ENCODE measurements at places on chromosomes 4 and X. TPM values are rescaled to one million over a fixed set of nuclear protein-coding genes. Genes with fewer than 3 reads are reported as not detected.

Gene SPANXC
- total RNA-seq, result not detected

Gene FGF5
- total RNA-seq, result 2.8 TPM

Gene MAGED4
- total RNA-seq, result 19.0 TPM

Gene RAI2
- not detected for total RNA-seq

Gene PRRG3
- not detected for total RNA-seq

Gene AFF1
- 11.3 TPM for total RNA-seq

Gene CENPVL2
- total RNA-seq, result not detected

Gene NR3C2
- total RNA-seq, result 0.18 TPM

Gene KIAA1210
- not detected for total RNA-seq

Gene SOX3
- total RNA-seq, result not detected

Gene NAP1L5
- 8.2 TPM for total RNA-seq

Measured in myometrial cell (primary cell).